ENCODE measurements at places on chromosomes 2 and 18.

DNA sequence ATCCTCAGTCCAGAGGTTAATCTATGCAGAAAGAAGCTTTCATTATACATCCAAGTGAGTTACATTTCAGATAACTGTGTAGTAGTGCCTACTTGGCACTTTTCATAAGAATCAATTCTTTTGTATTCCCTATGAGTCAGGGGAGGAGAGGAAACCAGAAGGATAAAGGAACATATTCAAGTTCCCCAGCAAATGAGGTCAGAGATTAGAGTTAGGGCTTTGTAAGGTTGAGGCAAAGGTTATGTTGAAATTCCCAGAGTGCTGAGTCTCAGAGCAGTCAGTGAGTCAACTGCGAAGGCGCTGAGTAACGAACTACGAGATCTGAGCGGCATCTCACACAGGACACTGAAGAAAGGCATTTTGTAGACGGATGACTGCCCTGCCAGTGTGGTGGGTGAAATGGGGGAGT, 25.1 kb upstream of the ME2 start:
- no peak for DNase-seq

GRCh38 chr2:238422285-238422684, 4.4 kb upstream of the ASB1 start:
- DNase-seq, result no peak

DNA sequence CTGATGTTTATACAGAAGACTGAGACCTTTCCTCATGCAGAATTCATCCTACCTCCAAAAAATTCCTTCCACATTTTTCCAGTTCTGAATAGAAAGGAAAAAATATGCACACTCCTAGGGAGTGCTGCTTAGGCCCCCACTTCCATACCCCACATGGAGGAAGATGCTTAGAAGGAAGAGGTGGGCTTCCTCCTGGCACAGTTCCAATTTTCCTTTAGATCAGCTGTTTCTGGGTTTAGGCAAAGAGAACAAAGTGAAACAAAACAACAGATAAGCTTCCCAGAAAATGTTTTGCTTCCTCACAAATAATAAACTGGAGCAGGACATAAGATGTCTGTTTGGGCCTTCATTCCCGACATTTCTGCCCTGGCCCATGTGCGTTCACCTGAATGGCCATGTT, 172.6 kb downstream of the PRPF40A start:
- no peak for DNase-seq

DNA sequence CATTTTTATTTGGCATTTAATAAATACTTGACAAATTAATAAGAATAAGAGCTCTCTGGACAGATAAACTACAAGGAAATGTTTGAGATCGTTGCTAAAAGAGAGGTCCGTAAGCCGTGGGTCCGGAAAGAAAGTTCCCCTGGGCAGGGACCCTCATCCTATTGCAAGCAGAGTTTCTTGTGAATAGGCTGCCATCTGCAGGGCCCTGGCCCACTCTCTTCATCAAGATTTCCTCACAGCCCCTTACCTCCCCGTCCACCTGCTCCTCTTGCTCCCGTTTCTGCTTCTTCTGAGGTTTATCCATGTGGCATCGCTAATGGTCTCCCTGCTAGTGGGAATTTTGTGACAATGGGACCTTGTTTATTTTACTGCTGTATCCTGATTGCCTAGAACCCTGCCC, 30.1 kb upstream of the MC5R start:
- DNase-seq, result no peak

DNA sequence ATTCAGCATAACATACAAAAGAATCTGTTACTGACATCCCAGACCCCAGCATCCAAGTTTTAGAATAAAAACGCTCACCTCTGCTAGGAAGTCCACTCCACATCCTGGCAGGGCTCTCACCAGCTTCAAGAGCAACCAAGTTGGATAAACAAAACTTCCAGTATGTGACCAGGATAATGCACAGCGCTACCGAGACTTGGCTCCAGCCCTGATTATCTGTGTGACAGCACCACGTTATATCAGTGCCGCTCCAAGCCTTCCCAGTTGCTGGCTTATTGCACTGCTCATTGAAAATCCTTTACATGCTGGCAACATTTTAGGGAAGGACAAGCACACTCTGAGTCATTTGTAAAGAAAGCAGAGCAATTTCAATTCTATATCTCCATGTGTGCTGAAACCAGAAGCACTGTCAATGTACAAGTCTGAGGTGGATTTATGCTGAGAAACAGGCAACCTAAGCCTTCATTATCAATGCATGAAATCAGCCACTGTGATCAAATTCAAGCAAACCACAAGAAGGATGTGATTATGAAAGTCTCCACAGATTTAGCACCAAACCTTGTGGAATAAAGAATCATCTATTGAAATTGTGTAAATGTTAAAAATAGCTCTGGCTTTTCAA, 115.7 kb downstream of the ZNF385B start:
- DNase-seq, result no peak

- DNase-seq, result no peak
Observed at GRCh38 chr2:492178-492577, 185.0 kb downstream of the TMEM18 start.
